A549 treated with dexamethasone at 1 μM for 4 hours (cell line): ENCODE measurements at places on chromosomes 5 and 9. TPM values are rescaled to one million over a fixed set of nuclear protein-coding genes. Genes with fewer than 3 reads are reported as not detected.

INSL6 gene
- not detected in 5 replicates for total RNA-seq

ARHGAP26 gene
- total RNA-seq = 8.1 to 11.3 TPM (median 9.8 TPM) in 5 replicates

NEUROG1 gene
- total RNA-seq = not detected in 5 replicates

HBEGF gene
- 5.5 to 6.7 TPM (median 5.7 TPM) in 5 replicates for total RNA-seq

SHOC1 gene
- 0.01 to 0.02 TPM in 2 of 5 replicates, not detected in the others for total RNA-seq

TOR1B gene
- total RNA-seq = 21.2 to 27.1 TPM (median 24.1 TPM) in 5 replicates

CNTLN gene
- 4.8 to 6.1 TPM (median 5.7 TPM) in 5 replicates for total RNA-seq

SPATA31D4 gene
- not detected in 5 replicates for total RNA-seq

GARNL3 gene
- total RNA-seq = 2.0 to 3.3 TPM (median 3.2 TPM) in 5 replicates

SLC45A2 gene
- not detected in 5 replicates for total RNA-seq

SCAI gene
- total RNA-seq = 1.2 to 2.6 TPM (median 1.7 TPM) in 5 replicates

PKD2L2 gene
- total RNA-seq = 0.05 TPM in 1 of 5 replicates, not detected in the others

KLHL3 gene
- 0.07 to 0.21 TPM (median 0.15 TPM) in 5 replicates for total RNA-seq

PCDHAC1 gene
- total RNA-seq = 1.5 to 2.7 TPM (median 2.2 TPM) in 5 replicates

SNCB gene
- total RNA-seq = 0.95 to 1.7 TPM (median 1.3 TPM) in 5 replicates

CDKN2B gene
- not detected in 5 replicates for total RNA-seq

SPINK6 gene
- total RNA-seq = 0.27 to 1.4 TPM (median 0.39 TPM) in 5 replicates

GAS1 gene
- 0.06 to 0.13 TPM (median 0.06 TPM) in 5 replicates for total RNA-seq

REEP2 gene
- total RNA-seq = 6.2 to 7.7 TPM (median 6.7 TPM) in 5 replicates

PRDM9 gene
- total RNA-seq = not detected in 5 replicates

SLC34A3 gene
- total RNA-seq = 0.05 to 0.11 TPM (median 0.06 TPM) in 5 replicates

LARP1 gene
- total RNA-seq = 116 to 184 TPM (median 167 TPM) in 5 replicates

TEK gene
- 0.13 to 0.25 TPM (median 0.18 TPM) in 5 replicates for total RNA-seq

HARS2 gene
- total RNA-seq = 35.2 to 39.8 TPM (median 37.8 TPM) in 5 replicates

IRX2 gene
- total RNA-seq = 1.4 to 2.4 TPM (median 2.1 TPM) in 5 replicates

CTSV gene
- 11.4 to 16.3 TPM (median 13.3 TPM) in 5 replicates for total RNA-seq

PCDHB9 gene
- total RNA-seq = 0.02 to 0.07 TPM in 2 of 5 replicates, not detected in the others

GABRB2 gene
- total RNA-seq = 0.01 TPM in 1 of 5 replicates, not detected in the others

FOXE1 gene
- total RNA-seq = 2.3 to 3.7 TPM (median 3.5 TPM) in 5 replicates

C9orf50 gene
- total RNA-seq = 0.08 to 0.18 TPM in 2 of 5 replicates, not detected in the others

MARCHF11 gene
- not detected in 5 replicates for total RNA-seq
